ENCODE measurements at places on chromosomes 5 and 9. TPM values are rescaled to one million over a fixed set of nuclear protein-coding genes. Genes with fewer than 3 reads are reported as not detected.
A peak's percentile ranks its signal among the peaks of the same experiment; 100 is the strongest.

IL13 gene
- polyA plus RNA-seq = not detected

MAML1 gene
- polyA plus RNA-seq = 4.6 TPM

SPINK5 gene
- polyA plus RNA-seq = 0.05 TPM

KDM4C gene
- 5.9 TPM for polyA plus RNA-seq

BNC2 gene
- 1.3 TPM for polyA plus RNA-seq

GRCh38 chr5:58887721-58888409, 305.0 kb downstream of the RAB3C start:
- DNase-seq = peak; percentile 60

DNA sequence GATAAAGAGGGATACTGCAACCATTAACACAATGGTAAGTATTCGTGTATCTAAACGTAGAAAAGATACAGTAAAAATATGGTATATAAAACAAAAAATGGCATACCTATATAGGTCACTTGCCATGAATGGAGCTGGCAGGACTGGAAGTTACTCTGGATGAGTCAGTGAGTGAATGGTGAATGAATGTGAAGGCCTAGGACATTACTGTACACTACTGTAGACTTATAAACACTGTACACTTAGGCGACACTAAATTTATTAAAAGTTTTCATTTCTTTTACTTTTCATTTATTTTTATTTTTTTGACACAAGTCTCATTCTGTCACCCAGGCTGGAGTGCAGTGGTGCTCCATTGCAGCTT, 14.1 kb downstream of the TDRD7 start:
- no peak for DNase-seq

DNA sequence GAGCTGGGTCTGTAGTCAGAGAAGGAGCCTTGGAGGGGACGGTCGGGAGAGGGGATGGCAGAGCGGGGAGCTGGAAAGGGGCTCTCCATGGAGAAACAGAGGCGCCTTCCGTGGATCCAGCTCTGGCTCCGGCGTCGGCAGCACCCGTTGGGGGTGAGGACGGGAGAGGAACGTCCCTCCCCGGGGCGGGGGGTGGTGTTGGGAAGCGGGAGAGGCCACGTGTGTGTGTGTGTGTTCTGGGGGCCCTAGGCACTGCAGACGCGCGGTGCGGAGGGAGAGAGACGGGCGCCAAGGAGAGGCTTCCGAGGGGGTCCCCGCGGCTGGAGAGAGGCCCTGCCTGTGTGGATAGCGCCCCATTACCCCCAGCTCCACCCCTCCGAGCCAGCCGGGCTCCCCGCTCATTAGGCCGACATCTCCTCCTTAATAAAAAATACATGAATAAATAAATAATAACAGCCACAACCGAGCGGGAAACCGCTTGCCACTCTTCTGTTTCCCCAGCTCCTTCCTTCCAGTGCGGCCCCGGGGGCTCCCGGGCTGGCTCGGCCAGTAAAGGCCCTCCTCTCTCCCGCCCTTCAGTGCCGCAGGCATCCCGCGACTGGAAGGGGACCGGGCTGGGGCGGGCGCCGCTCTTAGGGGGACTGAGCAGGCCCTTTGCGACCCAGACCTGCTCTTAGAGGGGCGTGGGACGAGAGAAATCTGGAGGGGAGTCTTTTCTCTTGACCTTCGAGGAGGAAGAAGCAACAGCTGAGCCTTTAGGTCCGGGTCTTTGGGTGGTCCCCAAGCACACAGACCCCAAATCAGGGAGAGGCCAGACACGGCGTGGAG, 71.3 kb upstream of the ARAP3 start:
- DNase-seq = no peak

- DNase-seq = no peak
Observed at GRCh38 chr5:50595199-50595598, 71.2 kb upstream of the PARP8 start.

DNA sequence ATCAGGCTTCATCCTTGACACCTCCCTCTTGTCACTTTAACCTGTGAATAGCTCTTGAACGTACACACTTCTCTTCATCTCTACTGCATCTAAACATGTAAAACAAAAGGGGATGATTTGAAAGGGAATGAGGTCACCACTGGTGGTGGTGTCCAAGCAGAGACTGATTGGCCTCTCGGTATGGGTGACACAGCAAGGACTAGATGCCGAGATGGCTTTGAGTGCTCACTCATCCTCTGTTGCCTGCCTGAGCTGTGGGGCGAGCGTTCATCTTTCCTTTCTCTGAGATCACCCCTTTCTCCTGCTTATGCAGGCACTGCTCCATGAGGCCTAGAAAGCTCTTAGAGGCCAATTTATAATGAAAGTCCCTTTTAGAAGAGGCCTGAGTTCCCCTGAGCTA, 51.9 kb downstream of the SEC61B start:
- DNase-seq = no peak

DNA sequence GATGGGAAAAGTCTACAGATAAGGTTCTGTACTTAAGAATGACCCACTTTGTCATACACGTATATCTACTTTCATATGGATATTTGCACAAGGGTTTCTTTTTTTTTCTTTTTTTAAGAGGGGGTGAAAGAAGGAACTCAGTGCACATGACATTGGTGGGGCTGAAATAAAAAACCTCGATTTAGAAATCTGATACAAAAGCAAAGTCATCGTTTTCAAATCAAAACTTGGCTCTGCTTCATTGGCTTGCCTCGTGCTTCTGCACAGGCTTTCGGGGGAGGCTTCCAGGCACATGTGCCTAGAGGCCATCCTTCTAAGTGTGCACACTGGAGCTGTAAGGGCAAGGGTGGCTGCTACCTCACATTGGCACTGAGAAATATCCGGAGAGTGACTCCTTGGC, 31.1 kb downstream of the PTTG1 start:
- no peak for DNase-seq

DNA sequence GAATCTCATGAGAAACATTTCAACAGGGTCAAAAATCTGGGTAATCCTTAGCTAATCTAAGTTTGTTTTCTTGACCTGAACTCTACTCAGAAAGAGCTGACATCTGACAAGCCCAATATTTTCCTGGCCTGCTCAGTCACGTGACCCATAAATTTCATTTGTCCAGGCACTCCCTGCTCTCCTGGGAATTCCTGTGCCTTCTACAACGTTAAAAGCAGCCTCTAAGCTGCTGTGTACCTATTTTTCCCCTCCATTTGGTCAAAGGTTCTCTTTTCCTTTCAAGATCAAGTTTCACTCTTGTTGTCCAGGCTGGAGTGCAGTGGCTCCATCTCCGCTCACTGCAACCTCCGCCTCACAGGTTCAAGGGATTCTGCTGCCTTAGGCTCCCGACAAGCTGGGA, 148.8 kb upstream of the ABCA1 start:
- DNase-seq = no peak

DNA sequence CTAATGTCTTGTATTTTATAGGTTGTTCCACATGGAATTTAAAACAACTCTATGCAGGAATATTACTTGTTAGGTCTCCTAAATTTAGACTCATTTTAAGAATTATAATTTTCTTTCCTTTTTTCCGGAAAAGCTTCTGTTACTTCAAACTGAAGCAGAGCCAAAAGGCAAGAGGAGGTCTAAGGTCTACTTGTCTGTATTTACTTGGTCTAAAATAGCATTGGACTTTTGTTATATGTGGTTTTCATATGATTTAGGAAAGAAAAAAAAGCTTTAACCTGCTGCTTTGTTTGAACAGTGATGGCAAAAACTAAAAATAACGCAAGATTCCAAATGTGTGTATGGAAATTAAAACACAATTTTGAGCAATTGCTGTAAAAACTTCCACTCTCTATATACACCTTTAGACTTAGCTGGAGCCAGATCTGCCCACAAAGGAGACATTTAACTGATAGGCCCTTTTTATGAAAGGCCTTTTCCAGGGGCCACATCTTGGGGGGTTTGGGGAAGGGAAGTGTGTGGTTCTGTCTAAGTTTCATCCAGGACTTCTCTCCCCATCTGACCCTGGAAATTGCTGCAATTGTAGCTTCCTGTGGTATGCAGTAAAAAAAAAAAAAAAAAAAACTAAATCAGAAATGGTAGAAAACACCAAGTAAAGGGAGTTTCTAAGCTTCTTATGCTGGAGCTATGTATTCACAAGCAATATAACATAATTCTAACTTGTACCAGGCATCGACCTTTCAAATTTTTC, 307.7 kb upstream of the MEF2C start:
- DNase-seq = no peak

- DNase-seq = no peak
Observed at GRCh38 chr9:21991072-21991959, 2.9 kb downstream of the CDKN2A start.

DNA sequence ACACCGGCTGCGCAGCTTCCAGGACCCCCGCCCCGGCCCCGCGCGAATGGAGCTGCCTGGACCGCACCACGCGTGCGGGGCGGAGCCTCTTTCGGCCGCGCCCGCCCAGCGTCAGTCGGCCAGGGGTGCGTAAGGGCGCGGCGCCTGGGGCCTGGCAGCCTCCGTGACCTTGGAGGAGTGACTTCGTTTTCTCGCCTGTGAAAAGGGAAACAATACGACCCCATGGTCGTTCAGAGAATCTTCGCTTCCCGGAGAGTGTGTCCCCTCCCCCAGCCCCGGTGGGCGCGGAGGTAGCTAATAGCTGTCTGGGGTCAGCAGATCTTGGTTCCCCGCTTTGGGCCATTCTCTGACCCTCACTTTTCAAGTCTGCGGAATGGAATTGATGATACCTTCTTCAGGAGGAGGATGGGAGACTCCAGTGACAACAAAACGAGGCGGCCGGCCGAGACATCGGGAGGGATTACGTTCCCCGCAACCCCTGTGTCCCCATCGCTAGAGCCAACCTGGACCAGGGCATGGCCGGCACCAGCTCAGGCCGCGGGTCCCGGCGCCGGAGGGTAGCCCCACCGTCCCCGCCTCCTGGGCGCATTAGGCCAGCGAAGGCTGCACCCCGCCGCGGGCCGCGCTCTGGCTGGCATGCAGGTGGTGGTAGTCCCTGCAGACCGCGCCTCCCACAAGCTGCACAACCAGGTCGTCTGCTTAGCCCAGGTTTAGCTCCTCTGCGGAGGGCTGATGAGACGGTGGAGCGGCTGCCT, 5.5 kb upstream of the CDHR2 start:
- peak; percentile 87 for DNase-seq

- no peak for DNase-seq
Observed at GRCh38 chr9:108434502-108434901, 421.3 kb downstream of the ACTL7B start.

DNA sequence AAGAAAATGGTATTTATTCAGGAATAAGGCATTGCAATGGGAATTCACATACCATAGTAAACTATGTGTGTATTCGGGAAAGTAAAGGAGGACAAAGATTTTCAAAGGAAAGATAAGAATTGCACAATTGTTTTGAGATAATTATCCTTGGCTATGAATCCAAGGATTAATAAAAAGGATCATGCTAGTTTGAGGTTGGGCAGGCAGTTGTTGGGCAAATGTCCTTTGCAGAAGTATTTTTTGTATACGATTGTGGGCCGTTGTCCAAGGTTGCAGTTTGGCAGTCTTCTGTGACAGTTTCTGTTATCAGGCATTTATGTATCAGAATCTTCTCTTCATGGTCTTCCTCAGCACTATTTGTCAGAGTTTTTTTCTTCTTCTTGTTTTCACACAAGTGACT, 10.6 kb upstream of the UBAP2 start:
- no peak for DNase-seq

DNA sequence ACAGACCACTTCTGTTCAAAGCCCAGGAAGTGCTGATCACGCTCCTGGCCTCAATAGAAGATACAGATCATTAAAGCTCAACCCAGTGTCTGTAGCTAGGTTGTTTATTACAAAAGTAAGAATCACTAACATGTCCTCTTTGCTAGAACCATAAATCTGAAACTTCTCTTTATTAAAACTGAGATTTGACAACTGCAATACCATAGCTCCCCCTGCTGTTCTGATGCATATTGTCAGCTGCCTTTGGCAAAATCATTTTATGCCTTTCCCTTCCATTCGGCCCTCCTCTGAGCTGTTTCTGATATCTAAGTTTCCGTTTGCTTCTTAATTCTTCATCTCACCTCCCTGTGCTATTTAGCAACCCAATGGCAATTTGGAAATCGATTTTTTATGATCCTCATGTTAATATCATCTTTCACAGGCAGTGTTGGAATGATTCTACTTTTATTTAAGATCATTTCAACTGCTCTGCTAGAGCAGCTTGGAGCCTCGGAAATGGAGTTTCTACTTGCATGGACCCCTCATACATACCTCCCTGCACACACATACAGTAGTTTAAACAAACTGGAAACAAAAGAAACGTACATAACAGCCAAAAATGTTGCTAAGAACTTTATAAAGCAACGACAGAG, 998.8 kb downstream of the MAT2B start:
- DNase-seq = no peak

GRCh38 chr9:93084471-93084881, 11.5 kb upstream of the CARD19 start:
- DNase-seq = no peak

DNA sequence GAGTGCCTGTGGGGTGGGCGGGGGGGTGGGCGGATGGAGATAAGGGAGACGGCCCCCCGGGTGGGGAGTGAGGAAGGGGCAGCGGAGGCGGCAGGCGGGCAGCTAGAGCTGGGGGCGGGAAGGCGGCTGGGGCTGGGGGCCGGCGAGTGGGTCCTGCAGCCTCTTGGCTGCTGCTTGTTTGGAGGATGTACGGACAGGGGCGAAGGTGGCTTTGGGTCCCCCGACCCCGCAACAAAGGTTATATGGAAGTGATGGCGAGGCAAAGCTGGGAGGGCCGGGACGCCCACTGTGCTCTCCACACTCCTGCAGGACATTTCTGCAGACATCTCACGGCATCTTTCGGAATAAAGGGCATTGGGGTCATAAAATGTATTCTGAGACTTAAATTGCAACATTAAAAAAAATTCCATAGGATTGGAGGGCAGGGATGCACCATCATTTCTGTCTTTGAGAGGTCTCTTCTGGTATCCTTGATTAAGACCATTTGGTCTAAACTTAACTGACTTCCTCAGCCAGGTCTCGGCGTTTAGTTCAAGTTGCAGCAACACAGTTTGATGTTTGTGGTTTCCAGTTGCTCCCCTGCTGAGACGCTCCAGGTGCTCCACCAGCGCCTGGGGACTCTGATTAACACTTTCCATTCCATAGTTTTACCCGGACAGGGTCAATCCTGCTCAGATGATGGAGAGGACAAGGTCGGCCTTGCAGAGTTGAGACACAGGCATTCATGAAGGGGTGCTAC, 101.6 kb upstream of the SSBP2 start:
- DNase-seq = peak; percentile 64

DNA sequence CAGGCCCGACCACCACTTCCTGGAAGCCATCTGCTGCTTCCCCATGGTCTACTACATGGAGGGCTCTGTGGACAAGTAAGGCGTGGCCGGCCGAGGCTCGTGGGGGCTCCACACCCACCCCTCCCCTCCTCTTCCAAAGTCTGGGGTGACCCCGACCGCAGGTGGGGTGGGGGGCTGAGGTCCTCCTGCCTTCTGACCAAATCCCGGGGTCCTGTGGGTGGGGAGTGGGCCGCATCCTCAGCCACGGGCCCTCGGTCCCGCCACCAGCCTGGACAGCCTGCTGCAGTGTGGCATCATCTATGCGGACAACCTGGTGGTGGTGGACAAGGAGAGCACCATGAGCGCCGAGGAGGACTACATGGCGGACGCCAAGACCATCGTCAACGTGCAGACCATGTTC, 76.4 kb downstream of the KCNT1 start:
- DNase-seq = no peak

GRCh38 chr9:31065691-31066090, 1318.8 kb upstream of the ACO1 start:
- no peak for DNase-seq

Data from psoas muscle (tissue), 8 donors.